NCI-H774 (cell line): ENCODE measurements at places on chromosomes 5 and 9.

DNA sequence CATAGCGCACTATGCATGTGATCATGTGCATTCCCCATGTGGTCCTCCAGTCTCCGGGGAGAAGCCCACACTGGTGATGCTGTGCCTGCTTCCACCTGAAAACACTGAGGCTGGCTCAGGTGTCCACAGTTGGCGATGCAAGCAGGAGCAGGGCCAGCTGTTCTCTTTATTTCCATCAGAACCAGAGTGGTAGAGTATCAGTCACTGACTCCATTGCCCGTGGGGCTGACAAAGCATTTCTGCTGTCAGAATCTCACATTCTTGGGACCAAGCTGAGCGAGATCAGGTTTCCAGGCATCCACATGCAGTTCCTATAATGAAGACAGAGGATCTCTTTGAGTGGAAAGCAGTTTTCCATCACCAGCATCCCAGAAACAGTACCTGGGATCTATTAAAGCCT lies 52.5 kb downstream of the GADD45G start:
- DNase-seq: no peak

DNA sequence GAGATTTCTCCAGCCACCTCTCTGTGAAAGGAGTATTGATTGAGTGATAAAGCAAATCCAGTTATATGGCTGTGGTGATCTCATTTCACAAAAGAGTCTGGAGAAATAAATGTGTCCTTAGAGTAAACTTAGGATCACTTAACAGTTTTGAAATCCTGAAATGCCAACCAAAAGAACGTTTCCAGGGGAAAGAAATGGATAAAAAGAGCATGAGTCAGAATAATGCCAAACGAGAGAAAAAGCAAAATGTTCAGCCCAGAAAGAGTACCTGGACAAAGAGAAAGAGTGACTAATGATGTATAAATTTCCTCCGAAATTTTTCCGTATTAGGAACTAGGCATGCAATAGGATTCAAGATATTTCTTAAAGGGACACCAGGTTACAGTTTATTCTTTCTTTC lies 463.1 kb upstream of the CDH10 start:
- DNase-seq: no peak

DNA sequence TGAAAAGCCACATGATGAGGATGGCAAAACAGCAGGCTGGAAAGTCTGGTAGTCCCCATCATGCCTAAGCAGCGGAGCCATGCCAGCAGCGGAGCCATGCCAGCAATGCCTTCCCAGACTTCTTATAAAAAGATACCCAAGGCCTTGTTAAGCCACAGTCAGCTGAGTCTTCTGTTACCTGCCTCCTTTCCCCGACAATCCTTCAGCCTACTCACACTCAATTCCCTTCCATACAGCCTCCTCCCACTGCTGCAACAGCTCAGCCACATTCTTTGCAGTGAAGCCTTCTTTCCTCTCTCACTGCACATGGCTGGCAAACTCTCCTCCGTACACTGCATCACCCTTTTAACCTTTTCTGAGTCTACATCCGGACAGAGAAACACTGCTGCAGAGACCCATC lies 114.9 kb downstream of the AUH start:
- DNase-seq: no peak

- DNase-seq: no peak
Observed at GRCh38 chr9:112224401-112225289, 49.5 kb upstream of the SUSD1 start.

GRCh38 chr9:129675620-129676019 lies 10.2 kb downstream of the PRRX2 start:
- no peak for DNase-seq

GRCh38 chr5:117207088-117207668 lies 632.6 kb upstream of the SEMA6A start:
- no peak for DNase-seq

GRCh38 chr5:126525630-126526245 lies 69.3 kb downstream of the ALDH7A1 start:
- no peak for DNase-seq

GRCh38 chr9:131530546-131530919 lies 530 bp downstream of the UCK1 start:
- peak; percentile 14 for DNase-seq
